ENCODE measurements at places on chromosomes 12 and 14.

DNA sequence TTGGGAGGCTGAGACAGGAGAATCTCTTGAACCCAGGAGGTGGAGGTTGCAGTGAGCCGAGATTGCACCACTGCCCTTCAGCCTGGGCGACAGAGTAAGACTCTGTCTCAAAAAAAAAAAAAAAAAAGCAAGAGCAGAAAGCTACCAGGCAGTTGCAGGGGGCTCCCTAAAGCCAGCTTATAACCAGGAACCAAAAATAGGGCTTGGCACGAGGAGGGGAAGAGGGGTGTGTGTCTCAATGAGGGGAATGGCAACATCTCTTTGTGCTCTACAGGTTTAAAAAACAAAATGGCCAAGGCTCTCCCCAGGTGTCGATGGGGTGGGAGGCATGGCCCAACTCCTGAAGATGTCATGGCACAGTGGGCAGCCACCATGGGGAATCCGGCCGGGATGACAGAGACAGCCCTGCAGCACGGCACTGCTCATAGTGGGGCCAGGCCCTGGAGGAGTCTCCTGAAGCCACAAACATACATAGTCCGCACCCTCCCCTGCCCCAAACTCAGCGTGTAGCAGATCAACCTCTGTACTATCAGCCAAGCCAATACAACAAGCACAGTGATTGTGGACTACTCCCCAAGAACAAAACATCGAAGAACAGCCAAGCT is 16.0 kb upstream of the EIF5 start:
- no peak for DNase-seq

DNA sequence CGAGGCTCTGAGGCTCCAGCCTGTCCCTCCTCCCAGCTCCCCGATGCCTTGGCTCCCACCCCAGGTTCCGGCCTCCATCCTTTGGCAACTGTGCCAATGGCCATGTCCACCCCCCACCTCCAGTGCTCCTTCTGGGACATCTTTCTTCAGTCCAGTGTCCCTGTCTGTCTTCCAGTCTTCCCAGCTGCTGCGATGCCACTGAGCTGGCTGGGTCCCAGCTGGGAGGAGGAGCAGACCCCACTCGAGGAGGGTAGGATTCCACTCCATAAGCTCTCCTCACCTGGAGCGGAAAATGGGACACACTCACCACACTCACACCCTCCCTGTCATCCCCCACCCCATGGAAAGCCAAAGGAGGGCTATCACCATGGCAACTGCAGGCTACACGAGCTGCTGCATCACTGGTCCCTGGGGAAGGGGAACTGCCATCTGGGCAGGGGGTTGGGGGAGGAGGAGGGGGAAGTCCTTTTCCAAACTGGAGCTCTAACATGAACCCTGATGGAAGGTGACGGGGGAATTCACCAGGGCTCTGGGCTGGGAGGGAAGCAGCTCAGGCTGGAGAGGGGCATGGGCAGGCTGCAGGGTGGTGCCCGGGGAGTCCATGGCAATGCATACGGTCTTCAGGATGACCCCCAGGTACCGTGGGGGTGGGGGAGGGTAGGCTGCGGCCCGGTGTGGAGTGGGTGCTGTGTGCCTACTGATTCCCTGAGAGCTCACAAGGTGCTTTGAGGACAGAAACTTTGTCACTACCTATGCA is 94.3 kb downstream of the LRRC74A start:
- peak; percentile 77 for DNase-seq

- DNase-seq, result no peak
Observed at GRCh38 chr12:20631711-20632110, 63.4 kb upstream of the SLCO1C1 start.

GRCh38 chr14:50311337-50311971 is 575 bp downstream of the L2HGDH start:
- DNase-seq, result peak; percentile 55

GRCh38 chr12:114670291-114670980 is 13.5 kb downstream of the TBX3 start:
- no peak for DNase-seq

- DNase-seq, result peak; percentile 58
Observed at GRCh38 chr12:26845057-26845666, 12.2 kb upstream of the ITPR2 start.

DNA sequence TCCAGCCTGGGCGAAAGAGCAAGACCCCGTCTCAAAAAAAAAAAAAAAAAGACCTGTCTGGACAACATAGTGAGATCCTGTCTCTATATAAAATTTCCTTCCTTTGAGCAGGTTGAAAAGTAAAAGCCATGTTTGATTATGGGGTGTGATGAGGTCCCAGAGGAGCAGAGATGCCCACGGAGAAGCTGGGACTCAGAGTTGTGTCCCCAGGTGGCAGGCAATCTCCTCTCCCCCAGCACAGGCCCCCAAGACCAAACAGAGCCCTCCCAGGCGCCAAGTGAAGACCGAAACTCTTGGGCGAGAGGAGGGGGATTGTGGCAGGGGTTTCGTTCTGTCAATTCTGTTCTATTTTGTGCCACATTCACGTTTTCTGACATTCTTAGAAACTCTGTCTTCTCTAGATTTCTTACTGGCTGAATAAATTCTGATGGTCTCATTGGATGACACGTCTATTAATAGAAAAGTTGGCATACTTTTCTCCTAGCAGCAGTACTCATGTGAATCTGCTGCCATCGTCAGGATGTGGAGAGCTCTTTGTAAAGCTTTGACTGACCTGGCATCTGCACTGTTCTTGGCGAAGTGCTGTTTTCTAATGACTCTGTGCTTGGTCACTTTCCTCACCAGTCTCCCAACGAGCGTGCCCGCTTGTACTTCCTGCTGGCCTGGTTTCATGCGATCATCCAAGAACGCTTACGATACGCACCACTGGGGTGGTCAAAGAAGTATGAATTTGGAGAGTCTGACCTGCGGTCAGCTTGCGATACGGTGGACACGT is 43.4 kb downstream of the HSP90AA1 start:
- DNase-seq, result no peak

- DNase-seq, result no peak
Observed at GRCh38 chr12:110853836-110854235, 7.0 kb downstream of the CCDC63 start.

GRCh38 chr12:53951577-53952334 is 2.9 kb upstream of the HOXC12 start:
- DNase-seq, result no peak

DNA sequence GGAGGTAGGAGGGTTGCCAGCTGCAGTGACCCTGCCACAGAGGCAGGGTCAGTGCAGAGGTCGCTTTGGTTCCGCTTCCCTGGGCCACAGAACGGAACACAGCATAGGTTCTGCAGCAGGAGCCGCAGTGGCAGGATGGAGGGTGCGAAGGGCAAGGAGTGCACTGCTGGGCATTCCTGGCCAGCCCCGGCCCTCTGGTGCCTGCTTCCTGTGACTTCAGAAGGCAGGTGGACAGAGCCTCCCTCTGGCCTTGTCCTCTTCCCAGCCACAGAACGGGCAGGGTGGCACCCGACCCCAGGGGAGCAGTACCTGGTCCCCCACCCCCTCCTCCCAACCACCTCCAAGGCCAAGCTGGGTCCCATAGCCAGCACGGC is 37.7 kb downstream of the SLC8B1 start:
- DNase-seq, result no peak

- no peak for DNase-seq
Observed at GRCh38 chr12:7013101-7013500, 5.2 kb downstream of the LPCAT3 start.
